ENCODE measurements at places on chromosomes 6 and 20. TPM values are rescaled to one million over a fixed set of nuclear protein-coding genes. Genes with fewer than 3 reads are reported as not detected.

C6orf163 gene
- 0.88 TPM for total RNA-seq

DNA sequence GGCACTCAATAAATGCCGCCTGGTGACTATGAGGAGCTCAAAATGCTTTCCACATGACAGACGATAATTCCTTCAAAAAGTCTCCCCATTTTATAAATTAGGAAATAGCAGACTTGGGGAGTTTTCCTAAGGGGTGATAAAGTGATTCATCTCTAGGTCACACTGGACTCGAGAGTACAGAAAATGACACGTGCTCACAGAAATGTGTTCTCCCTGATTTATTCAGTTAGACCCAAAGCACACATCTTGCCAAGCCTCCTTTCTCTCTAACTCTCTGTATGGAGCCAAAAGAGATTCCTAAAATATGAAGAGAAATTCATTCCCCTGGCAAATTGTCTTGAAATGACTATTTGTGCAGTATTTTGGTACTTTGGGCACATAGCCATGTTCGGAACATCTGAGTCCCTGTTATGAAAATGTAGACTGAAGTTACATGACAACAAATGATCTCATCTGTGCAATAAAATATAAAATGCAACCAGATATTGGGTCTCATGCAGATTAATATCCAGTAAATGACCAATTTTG lies 381.1 kb downstream of the TFAP2B start:
- DNase-seq: no peak

GRCh38 chr20:9412309-9412708 lies 102.1 kb upstream of the LAMP5 start:
- DNase-seq: no peak

ZNF334 gene
- total RNA-seq: 0.11 TPM

DNA sequence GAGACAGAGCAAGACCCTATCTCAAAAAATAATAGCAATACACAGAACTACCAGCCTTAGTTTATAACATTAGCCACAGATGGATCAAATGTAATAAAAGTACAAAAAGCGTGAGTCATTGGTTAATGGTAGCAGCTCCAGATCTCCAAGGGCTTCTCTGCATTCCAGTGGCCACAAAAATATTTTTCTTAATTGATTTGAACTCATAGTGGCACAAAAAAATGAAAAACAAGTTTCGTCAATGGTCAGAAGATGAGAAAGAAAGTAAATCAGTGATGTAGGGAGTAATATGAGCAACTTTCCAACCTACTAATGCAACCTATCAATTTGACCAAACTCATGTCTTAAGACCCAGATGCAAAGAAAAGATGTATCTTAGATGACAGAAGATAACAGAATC lies 79.6 kb downstream of the CEP57L1 start:
- no peak for DNase-seq

DNA sequence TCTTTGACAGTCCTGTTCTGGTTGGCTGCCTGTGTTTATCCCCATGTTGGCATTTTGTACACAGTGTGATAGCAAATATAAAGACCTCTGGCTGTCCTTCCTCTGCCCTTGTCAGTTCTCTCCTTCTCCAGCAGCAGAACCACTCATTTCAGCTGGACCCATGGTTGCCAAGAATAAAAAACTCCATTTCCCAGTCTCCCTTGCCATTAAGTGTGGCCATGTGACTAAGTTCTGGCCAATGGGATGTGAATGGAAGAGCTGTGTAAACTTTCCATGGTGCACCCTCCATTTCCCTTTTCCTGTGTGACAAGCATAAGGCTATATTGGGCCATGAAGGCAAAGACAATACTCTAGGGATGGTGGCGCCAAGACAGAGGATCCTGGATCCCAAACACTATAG lies 78.4 kb upstream of the TBC1D7 start:
- DNase-seq: no peak

- DNase-seq: no peak
Observed at GRCh38 chr6:132199343-132199742, 201.9 kb downstream of the MOXD1 start.

GRCh38 chr6:78397499-78397898 lies 469.9 kb upstream of the IRAK1BP1 start:
- no peak for DNase-seq

OVOL2 gene
- total RNA-seq: not detected

RNF182 gene
- total RNA-seq: 7.2 TPM

- no peak for DNase-seq
Observed at GRCh38 chr6:32176476-32177182, 745 bp upstream of the AGPAT1 start.

DNA sequence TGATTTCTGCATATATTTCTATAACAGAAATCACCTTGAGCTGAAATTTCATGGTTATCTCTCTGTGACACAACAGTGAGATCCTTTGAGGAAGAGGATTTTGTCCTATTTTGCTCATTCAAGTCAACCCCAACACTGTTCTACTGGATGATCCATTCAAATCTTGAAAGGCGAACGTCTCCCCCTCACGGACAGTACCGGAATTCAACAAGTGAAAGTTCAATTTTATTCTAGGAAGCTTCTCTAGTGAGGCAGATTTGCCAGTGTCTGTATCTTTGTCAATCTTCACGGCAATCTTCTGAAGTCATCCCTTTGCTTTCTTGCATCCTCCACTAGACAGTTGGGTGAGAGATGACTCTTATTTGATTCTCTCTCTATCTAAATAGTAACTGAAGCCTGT lies 91.7 kb upstream of the PDE7B start:
- DNase-seq: no peak

GRCh38 chr6:139148557-139149235 lies 13.8 kb downstream of the HECA start:
- DNase-seq: no peak

OPRM1 gene
- not detected for total RNA-seq

- DNase-seq: peak; percentile 46
Observed at GRCh38 chr6:6699741-6700367, 111.3 kb downstream of the LY86 start.

DNA sequence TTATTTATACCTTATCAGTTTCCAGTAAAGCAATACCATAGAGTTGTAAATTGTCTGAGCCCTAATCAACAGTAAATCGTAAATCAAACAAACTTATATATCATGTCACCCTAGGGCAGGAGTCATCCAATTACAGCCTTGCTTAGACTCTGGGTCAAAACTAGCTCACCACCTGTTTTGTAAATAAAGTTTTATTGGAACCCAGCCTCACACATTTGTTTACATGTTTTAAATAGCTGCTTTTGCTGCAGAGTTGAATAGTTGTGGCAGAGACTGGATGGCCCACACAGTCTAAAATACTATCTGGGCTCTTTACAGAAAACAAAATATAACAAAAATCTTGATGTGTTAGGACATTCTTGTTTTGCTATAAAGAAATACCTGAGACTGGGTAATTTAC lies 94.4 kb downstream of the MKKS start:
- no peak for DNase-seq

DNA sequence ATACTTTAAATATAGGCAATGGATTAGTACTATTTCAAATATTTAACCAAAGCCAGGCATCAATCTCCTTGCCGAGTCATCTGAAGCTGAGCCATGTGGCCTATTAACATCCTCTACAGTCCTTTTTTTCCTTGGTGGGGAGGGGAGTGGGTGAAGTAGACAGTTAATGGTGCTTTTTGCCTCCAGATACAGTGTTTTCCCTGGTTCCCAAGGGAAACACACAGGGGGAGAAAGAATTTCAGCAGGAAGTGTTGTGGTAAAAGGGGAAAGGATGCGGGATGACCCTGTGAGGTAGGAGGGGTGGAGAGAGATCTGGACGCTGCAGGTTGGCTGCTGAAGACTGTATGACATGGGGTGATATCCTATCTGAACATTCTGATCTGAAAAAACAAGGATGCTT lies 9.6 kb downstream of the CLDN20 start:
- DNase-seq: peak; percentile 88

GRCh38 chr6:105209950-105210706 lies 30.3 kb upstream of the POPDC3 start:
- peak; percentile 50 for DNase-seq

GRCh38 chr20:36461600-36462439 lies 79.5 kb upstream of the MYL9 start:
- DNase-seq: peak; percentile 38

APCDD1L gene
- total RNA-seq: not detected

- DNase-seq: no peak
Observed at GRCh38 chr20:38121741-38122140, 43.3 kb downstream of the TGM2 start.

DNA sequence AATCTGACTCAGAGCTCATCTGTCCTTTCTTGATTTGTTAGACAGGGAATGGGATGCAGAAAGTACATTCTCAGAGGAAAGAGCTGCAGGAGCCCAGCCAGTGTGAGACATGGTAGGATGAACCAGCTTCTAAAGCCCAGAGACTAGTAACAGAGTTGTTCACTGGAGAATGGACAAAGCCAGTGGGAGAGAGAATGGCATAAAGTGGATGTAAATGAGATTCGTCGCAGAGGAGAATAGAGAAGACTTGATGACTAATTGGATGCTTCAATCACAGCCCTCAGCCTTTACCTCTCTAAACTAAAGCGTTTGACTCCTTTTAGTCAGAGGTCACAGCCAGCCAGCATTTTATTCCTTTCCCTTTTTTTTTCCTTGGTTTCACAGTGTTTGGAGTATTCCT lies 25.5 kb upstream of the L3MBTL3 start:
- no peak for DNase-seq

SLC17A3 gene
- not detected for total RNA-seq

DNA sequence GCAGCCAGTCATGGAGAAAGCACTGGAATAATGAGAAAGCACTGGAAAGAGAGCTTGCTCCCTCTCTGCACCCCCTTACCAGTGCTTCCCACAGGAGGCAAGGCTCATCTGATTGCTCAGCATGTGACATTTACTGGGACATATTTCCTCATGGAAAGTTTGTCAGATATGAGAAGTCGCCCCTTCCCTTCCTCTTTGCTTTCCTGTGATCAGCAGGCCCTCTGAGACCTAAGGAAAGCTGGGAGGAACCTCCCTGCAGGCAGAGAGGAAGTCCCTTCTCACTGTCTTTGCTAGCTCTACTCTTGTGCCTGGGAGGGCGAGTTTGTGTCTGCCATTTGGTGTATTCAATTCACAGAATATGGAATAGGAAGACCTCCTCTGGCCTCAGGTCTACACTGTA lies 283.8 kb downstream of the ALDH8A1 start:
- DNase-seq: no peak

DNA sequence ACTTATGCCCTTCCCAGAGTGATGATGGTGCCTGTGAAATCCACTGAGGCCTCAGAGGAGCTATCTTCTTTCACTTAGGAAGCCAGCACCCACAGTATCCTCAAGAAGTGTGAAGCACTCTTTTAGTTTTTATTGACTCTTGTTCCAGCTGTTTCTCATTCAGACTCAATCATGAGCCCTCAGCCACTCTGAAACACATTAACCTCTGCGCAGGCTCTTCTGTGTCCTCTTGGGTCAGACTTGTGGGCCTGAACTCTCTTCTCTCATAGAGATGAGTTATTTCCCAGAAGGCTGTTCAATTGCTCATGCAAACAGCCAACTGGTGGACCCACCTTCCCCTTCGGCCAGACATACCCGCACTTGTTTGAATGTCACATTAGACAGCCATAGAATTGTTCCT lies 27.8 kb upstream of the PREP start:
- DNase-seq: no peak

- no peak for DNase-seq
Observed at GRCh38 chr6:13012296-13012695, 295.7 kb downstream of the PHACTR1 start.

OARD1 gene
- 12.9 TPM for total RNA-seq

- DNase-seq: no peak
Observed at GRCh38 chr20:5621305-5621704, 128.9 kb upstream of the SHLD1 start.

DNA sequence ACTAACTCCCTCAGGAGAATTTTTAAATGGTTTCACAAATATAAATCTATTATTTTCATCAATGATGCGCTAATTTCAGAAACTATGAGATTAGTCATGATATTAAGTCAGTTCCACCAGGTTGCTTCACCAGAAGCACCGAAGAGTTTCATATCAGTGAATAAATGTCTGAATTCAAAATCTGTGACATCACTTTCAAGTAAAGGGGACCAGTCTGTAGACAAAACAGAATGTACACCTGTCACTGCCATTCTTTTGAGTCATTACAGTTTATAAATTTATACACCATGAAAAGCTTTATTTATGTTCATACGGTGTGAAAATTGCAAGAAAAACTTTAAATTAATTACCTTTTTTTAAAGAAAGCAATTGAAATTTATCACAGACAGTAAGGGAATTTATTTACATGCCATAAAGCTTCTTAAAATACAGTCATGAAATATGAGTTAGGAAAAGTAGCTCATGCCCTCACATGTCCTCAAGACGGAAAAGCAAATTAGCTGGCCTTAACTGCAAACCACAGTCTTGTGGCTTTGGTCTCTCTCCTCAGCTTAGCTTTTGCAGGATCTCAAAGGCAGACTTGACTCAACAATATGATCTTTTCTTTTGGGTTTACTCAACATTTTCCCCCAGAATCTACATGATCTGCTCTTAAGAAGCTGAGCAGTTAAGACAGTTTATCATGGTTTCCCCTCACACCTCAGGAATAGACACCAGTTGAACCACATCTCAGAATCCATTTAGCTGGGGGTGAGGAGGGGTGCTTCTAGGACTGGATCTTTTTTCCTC lies 177.7 kb upstream of the MCHR2 start:
- DNase-seq: no peak

DNA sequence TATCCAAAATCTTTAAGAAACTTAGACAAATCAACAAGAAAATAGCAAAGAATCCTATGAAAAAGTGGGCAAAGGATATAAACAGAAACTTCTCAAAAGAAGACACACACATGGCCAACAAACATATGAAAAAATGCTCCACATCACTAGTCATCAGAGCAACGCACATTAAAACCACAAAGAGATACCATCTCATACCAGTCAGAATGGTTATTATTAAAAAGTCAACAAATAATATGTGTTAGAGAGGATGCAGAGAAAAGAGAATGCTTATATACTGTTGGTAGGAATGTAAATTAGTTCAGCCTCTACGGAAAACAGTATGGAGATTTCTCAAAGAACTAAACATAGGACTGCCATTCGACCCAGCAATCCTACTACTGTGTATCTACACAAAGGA lies 212.0 kb upstream of the DTNBP1 start:
- DNase-seq: no peak

ANKRD66 gene
- not detected for total RNA-seq

TASP1 gene
- total RNA-seq: 9.0 TPM
